A549 treated with AZD2906 at 1 μM for 4 hours (cell line): ENCODE measurements at places on chromosomes 1 and 21. TPM values are rescaled to one million over a fixed set of nuclear protein-coding genes. Genes with fewer than 3 reads are reported as not detected.

EPHA8 gene
- 0.03 to 0.06 TPM (median 0.05 TPM) in 4 of 5 replicates, not detected in the other for total RNA-seq

CFAP45 gene
- total RNA-seq, result 0.49 to 0.67 TPM (median 0.55 TPM) in 5 replicates

USP21 gene
- 15.8 to 24.1 TPM (median 22.5 TPM) in 5 replicates for total RNA-seq

SPATA21 gene
- total RNA-seq, result 0.03 to 0.09 TPM (median 0.05 TPM) in 5 replicates

OSCP1 gene
- total RNA-seq, result 5.8 to 7.4 TPM (median 6.3 TPM) in 5 replicates

TNFSF18 gene
- total RNA-seq, result not detected in 5 replicates

AADACL3 gene
- not detected in 5 replicates for total RNA-seq

CC2D1B gene
- total RNA-seq, result 18.2 to 22.9 TPM (median 20.6 TPM) in 5 replicates

CCDC27 gene
- not detected in 5 replicates for total RNA-seq

RHBDL2 gene
- 1.4 to 2.6 TPM (median 1.9 TPM) in 5 replicates for total RNA-seq

SPATA1 gene
- 0.66 to 1.1 TPM (median 0.80 TPM) in 4 of 5 replicates, not detected in the other for total RNA-seq

HCRTR1 gene
- 0.09 TPM in 1 of 5 replicates, not detected in the others for total RNA-seq

UTS2 gene
- total RNA-seq, result 0.18 TPM in 1 of 5 replicates, not detected in the others

ADAMTS5 gene
- total RNA-seq, result not detected in 5 replicates

NOL9 gene
- total RNA-seq, result 2.9 to 5.1 TPM (median 3.6 TPM) in 5 replicates

TDRKH gene
- 5.1 to 5.7 TPM (median 5.3 TPM) in 5 replicates for total RNA-seq

PRMT6 gene
- not detected in 5 replicates for total RNA-seq

BACH1 gene
- 3.6 to 7.2 TPM (median 5.1 TPM) in 5 replicates for total RNA-seq

C1orf116 gene
- 4.9 to 6.7 TPM (median 6.0 TPM) in 5 replicates for total RNA-seq
